ENCODE measurements at places on chromosomes 6 and 20.

GRCh38 chr6:35363293-35363750 is 21.0 kb downstream of the PPARD start:
- no peak for DNase-seq

DNA sequence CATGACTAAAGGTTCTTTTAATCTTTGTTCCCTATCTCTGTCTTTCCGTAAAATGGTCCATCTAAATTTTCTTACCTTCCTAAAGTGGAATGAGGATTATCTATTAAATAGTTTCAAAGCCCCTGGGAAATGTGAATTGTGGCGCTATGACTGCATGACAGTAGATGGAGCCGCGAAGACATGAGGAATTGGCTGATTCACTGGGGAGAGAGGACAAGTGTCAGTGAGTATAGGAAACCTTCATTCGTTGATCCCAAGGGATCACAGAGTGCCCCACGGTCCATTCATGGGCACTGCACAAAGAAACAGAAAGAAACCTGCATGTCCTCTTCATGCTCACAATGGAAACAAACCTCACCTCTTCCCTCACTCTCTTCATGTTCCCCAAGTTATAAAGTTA is 479.3 kb upstream of the BTBD3 start:
- no peak for DNase-seq

DNA sequence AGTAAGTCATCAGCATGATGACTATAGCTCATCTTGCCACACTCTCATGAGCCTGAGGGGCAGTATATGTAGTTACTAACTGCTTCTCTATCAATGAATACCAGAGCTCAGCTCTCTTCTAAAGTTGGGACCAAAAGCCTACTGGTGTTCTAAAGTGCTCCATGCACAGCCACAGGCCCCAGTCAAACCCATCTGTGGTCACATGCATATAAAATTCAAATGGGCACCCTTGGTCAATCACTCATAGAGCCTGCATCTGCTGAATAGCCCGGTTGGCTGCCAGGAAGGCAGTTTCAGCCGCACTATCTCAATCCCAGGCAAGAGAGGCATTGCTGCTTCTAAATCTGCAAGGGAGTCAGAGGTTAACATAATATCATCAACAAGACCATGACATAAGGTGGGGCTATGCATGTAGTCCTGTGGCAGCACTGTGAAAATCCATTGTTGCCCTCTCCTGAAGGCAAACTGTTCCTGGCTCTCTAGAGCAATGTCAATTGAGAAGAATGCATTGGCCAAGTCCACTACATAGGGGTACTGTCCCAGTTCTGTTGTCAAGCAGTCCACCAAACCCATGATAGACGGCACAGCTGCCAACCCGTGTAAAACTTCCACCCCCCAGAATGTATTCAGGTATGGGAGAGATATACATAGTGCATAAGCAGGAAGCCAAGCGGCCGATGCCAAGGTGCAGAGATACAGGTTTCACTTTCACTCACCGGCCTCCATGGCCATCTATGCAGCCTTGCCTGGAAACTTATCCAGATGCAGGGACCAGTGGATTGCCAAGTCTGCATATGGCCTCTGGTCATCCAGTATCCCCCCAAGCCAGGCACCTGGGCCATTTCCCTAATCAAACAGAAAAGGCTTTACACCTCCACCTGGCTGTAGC is 76.2 kb downstream of the ALDH8A1 start:
- no peak for DNase-seq

DNA sequence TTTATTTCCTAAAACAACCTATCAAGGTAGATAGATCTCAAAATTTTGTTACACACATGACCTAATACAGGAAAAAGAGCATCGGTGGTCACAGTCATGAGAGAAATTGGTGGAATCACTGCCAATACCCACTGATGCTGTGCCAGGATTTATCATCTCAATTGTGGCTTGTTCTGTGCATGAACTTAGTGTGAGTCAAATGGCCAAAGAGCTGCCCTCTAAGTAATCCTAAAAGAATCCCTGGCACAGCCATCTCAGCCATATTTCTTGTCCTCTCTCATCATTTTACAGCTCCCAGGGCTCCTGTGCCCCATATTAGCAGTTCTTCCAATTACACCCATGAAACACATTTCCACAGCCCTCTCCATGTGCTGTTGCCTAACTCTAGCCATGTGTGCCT is 6.1 kb downstream of the GSTA5 start:
- DNase-seq = no peak

DNA sequence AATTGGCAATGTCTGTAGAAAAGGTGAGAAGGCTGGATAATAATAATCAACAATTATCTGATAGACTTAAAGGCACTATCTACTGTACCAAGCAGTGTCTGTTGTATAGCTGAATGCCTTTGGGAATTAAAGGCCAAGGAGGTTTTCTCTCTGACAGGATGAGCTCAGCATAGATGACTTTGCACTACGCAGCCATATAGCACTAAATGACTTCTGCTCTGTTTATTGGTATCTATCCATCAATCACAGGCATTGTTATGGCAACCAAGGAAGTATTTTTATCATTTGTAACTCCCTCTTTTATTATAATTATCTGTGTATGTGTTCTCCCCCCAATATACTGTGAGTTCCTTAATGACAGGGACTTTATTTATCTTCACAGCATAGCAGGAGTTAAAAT is 654.3 kb downstream of the PHF3 start:
- no peak for DNase-seq

DNA sequence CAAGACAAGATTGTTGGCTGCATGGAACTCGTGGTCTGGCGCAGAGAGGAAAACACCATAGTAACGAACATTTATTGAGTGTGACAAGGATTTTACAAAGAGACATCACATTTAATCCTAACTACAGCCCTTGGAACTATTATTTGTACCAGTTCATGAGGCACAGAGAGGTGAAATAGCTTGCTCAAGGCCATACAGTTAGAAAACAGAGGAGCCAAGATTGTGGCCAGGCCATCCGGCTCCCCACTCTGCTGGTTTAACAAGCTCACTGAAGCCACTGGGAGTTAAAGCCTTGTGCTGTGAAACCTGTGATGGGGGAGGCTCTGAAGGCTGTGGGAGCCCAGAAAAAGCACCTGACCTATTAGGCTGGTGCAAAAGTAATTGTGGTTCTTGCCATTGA is 74.9 kb upstream of the ZNFX1 start:
- no peak for DNase-seq

GRCh38 chr20:49669601-49670189 is 44.0 kb downstream of the B4GALT5 start:
- no peak for DNase-seq

DNA sequence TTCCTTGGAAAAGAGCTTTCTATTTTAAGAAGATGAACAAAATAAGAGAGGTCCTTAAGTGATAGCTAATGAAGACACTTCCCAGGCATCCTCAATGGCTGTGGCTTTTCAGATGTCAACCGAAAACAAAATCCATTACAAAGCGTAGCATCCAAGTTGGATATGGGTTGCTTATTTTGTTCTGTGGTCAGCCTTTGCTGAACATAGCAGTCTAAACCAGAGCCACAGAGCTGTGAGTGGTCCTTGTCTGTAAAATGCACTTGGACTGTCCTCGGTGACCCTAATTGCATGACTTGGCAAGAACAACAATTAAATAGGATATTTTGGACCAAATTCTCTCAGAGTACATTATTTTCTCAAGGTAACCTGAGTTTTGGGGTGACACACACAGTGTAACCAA is 10.4 kb upstream of the BFSP1 start:
- DNase-seq = no peak

DNA sequence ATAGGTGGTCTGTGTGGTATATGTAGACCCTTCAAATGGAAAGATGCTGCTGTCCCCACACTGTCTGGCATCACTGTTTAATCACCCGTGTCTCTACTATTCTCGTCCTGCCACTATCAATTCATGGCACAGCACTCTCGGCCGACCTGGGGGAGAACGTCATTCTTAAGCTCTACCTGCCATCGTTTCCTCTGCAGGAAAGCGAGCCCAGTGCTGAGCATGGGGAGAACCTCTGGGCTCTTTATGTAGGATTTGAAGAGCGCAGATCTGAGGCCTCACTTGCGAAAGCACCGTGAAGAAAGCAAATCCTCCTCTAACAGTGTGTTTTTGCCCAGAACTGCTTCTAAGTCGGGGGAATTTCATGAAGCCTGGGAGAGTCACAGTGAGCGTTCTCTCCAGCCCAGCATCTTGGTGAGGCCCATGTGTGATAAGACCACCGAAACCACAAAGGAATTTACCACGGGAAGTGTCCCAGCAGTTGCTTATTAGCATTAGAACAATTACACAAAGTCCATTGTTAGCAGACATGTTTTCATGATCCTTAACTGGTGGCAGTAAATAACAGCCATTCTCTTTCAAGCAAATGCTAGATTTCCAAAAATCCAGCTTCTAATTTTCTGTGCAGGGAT is 124.3 kb downstream of the SCML4 start:
- DNase-seq = no peak

DNA sequence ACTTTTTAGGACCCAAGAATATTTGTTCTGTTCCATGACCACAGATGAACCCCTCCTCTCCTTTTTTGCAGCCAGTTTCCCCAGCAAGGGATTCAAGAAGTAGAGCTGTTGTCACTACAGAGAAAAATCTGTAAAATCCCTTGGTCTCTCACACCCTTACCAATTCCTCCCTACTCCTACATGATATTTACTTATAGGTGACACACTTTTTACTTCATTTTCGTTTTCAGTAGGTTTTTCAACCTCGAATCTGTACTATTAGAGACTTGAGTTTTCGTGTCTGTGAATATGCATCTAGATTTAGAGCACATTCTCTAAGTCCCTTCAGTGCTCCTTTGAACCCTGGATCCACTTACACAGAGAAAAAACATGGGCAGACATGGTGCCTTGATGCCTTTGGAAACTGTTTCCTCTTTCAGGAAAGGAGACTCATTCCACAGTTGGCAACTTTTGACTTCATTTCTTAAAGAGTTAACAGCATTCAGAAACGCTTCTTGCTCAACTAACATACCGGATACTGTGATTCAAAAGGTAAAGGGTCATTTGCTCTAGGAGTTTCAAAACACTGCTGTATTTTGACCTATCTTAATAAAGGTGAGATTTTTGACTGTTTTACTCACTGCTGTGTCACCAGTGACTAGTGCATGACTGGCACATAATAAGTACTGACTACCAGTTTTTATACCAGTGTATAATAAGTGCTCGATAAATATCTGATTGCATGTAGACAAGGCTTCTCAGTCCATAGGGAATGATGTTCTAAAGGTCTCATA is 50.6 kb downstream of the LAMA4 start:
- DNase-seq = no peak

- no peak for DNase-seq
Measured at GRCh38 chr20:63577317-63577894, 3.4 kb upstream of the HELZ2 start.

- DNase-seq = no peak
Measured at GRCh38 chr20:36773107-36773596, 411 bp downstream of the DSN1 start.

GRCh38 chr6:119470893-119471542 is 121.5 kb upstream of the MAN1A1 start:
- no peak for DNase-seq

- no peak for DNase-seq
Measured at GRCh38 chr6:53730767-53731166, 64.0 kb upstream of the LRRC1 start.

GRCh38 chr6:170529839-170530469 is 23.2 kb downstream of the PSMB1 start:
- peak; percentile 75 for DNase-seq

DNA sequence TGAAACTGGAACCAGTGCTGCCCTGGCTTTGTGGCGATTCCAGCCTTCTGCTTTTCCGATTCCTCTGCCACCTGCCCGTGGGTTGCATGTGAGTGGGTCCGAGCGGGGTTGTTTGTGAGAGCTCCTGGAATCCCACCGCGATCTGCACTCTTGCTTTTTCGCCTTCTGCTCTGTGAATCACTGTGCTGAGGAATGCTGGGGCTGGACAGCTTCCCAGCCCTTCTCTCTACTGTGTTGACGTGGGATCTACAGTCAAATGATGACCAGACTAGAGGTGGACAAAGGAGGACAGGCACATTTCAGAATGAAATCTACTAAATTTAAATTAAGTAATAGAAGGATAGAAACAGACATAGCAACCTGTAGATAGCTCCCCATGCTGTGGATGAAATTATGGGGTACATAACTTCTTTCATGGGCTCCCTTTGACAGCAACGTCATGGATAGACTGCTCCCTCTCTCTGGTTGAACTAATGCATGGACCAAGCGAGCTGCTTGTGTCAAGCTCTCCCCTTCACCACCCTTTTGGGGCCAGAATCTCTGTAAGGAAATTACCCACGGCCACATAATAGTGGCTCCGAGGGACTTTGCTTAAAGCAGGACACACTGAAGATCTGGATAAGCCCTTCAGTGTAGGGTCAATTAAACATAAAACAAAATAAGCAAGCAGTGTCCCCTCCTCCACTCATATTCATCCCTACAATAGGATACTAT is 2.0 kb downstream of the FNDC1 start:
- no peak for DNase-seq

DNA sequence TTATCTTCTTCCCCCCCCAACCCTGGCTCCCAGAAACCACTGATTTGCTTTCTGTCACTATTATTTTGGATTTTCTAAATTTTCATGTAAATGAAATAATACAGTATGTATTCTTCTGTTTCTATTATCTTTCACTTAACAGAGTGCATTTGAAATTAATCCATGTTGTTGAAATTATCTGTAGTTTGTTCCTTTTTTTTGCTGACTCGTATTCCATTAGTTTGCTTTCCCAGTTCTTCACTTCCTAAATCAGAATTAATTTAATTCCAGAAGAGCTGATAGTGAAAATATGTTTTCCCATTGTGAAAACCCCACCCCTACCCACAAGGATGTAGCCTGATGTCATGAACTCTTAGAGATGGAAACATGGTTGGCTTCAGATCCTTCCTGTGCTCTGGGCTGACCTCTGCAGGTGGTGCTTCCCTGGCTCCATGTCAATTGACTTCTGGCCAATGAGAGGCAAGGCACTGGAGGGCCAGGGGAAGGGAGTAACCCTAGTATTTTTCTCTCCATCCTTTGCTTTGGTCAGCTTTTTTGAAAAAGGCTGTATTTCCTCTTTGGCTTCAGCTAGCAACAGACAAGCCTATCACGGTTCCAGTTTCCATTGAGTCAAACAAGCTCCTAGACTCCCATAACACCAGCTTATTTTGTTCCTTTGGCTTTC is 244.4 kb upstream of the HSF2 start:
- no peak for DNase-seq

GRCh38 chr20:47533518-47534062 is 31.9 kb downstream of the NCOA3 start:
- DNase-seq = no peak

DNA sequence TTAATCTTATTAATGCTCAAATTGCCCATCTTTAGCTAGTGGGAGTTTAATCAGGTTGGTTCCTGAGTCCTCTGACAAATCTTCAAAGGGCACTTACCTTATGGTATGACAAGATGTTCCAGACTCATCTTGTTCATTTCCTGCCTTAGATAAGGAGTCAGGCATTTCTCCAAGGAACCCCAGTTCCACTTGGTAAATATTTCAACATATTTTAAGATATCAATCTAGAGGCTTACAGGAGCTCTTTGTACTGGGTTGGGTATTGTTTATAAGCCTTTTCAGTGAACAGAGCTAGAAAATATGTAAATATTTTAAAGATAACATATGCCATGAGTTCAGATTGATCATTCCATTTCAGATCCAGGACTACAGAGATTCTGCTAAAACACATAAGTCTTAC is 159.8 kb downstream of the RCAN2 start:
- no peak for DNase-seq

Measured in right renal pelvis (tissue), 4 donors.